ENCODE measurements at places on chromosomes 12 and 14.
A peak's percentile ranks its signal among the peaks of the same experiment; 100 is the strongest.

DNA sequence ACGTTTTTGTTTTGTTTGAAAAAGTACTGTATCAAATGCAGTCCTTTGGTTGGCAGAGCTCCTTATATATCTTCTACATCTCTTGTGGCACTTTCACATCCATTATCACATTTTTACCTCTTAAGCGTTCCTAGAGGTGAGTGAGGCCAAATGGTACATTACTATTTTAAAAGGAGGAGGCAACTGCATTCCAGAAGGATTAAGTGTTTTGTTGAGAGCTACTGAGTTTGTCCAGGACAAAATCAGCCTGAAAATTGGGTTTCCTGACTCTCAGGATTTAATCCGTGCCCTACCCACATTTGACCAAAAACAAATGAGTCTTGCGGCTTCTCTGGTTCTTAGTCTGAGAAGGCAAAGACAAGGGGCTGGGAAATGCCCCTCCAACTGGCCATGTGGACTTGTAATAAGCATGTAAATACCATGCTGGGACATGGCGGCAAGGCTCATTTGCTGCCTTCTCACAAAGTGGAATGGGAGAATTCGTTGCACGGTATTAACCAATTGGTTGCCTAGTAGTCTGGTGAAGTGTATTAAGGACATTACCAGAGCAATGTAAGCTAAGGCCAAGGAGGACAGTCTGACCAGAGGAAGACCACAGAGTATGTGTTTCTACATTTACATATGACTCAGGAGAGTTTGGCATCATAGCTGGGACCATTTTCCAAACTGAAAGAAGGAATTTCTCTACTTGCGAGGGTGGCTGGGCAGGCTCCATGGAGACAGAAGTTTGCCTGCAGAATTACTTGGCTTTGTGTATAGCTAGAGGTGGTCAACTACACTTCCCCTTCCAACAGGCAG lies 175.8 kb upstream of the PLXNC1 start:
- peak; percentile 82 for DNase-seq

DNA sequence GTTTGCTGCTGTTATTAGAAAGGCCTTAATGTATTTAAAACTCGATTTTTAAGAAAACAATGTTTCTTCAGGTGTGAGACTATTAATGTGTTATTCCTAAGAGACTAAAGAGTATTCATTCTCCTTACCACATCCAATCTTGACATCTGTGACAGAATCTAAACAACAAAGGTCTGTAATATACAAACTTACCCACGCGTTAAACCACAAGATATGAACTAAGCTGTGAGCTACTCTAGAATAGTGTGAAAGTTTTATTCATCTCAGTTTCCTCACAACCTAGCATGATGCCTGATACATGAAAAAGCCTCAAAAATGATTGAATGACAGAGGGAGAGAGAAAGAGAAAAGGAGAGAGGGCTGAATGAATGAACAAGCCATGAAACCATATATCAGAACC lies 117.3 kb upstream of the COCH start:
- DNase-seq, result no peak

- no peak for DNase-seq
Observed at GRCh38 chr12:58917699-58918468, 2.4 kb downstream of the LRIG3 start.

GRCh38 chr12:129564768-129565167 lies 339.1 kb downstream of the TMEM132D start:
- DNase-seq, result no peak

- DNase-seq, result no peak
Observed at GRCh38 chr12:91105807-91106206, 5.5 kb downstream of the LUM start.

DNA sequence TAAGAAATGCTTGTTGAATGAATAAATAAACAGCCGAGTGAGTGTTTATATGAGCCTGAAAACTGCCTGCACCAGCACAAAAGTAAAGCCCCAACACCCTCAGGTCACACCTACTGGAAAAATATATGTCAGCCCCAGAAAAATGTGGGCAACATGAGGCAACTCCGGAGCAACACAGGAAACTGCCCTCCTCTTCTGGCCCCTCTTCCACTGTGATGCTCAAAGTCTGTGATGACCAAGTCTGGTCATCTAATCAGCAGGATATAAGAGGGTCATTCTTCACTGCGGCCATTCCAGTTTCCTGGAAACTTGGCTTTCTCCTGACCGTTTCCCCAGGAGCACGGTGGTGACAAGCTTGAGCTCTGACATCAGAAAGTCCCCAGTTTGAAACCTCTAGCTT lies 159.6 kb upstream of the PZP start:
- no peak for DNase-seq

- DNase-seq, result peak; percentile 92
Observed at GRCh38 chr12:124829008-124829707, 34.5 kb downstream of the SCARB1 start.

DNA sequence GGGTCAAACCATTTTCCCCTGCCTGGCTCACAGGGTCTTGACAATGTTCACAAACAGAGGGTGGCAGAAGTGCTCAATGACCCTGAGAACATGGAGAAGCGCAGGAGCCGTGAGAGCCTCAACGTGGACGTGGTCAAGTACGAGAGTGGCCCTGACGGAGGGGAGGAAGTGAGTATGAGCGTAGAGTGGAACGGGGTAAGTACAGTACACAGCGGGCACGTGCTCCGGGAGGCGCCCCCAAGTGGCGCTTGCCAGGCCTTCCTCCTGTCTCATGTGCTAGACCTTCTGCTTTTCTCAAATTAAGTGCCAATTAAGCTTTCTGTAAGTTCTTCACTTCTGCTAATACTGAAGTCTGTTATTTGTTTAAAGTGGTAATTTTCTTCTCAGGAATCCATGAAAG lies 35.9 kb downstream of the XRCC3 start:
- DNase-seq, result peak; percentile 42

GRCh38 chr14:80946187-80946586 lies 4.6 kb upstream of the CEP128 start:
- no peak for DNase-seq

GRCh38 chr14:100846309-100846859 lies 20.5 kb downstream of the MEG3 start:
- no peak for DNase-seq

DNA sequence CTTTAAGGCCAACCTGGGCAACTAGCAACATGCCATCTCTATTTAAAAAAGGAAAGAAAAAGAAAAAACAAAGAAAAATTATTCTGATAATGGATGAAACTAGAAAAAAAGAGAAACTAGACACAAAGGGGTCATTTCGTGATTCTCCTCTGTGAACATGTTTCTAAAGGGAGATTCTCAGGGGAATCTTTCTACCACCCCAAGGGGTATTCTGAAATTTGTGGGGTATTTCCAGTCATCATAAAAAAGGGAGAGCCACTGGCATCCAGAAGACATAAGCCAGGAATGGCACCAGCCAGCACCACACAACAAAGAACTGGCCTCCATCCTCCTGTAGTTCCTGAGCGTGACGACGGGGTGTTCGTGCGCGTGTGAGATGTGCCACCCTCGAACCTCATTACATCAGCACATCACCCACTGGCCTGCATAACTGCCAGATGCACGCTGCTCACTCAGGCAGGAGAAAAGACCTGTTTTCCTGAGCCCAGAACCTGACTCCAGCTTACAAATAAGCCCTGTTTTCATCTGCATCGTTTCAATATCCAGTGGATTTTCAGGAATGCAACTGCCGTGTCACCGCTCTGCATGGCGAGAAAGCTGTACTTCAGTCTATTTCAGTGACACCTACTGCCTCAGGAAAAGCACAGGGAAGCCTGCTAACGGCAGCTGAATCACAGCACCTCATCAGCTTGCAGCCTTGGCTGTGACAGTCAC lies 23.9 kb downstream of the STX2 start:
- no peak for DNase-seq

GRCh38 chr14:29454026-29454693 lies 473.5 kb downstream of the PRKD1 start:
- DNase-seq, result peak; percentile 42

DNA sequence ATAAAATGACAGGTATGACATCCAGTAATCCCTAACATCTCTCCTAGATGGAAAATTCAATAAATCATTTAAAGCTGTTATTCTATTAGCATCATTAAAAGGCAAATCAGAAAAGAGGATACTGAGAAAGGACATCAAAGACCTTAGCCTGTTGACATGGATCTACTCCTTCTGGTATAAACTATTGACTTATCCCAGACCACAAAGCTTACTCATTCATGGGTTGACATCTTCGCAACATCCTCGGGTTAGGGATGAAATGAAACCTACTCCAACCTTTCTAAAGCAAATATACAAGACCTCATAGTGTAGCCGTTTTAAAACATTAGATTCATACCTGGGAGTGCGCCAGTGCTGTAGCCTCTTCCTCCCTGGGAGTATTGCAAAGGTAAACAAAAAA lies 191.5 kb upstream of the BTG1 start:
- DNase-seq, result no peak

GRCh38 chr12:4135919-4136605 lies 137.5 kb upstream of the CCND2 start:
- no peak for DNase-seq

DNA sequence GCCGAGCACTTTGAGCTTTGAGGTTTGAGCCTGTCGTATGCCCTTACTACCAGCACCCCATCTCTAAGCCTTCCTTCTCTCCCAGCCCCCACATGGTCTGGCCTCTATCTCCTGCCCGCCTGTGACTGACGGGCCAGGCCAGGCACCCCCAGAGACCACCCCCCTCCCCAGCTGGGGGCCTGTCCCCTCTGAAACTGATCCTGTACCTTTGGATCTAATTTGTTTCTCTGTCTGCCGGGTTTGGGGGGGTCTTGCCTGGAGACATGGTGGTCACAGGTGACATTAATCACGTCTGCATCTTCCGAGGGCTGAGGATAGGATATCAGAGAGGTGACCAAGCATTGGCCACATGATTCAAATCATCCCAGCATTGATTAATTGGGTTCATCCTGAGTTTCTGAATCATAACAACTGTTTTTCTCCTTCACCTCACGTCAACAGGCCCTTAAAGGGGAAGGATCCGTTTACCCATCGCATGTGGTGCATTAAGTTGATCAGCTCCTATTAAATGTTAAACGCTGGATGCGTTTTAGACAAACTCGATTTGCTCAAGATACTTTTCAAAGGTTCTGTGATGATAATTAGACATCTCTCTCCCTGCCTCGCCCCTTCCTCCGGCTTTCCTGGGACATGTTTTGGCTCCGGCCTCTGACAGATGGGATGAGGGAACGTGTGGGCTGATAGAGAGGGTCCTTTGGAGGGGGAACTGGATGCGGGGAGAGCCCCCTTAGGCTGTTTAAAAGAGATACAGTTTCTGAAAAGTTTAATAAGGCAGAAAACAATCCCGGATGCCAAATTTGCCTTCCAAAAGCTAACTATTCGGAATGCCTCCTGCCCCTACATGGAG lies 63.3 kb upstream of the TBX3 start:
- DNase-seq, result no peak

GRCh38 chr12:129938089-129938488 lies 34.3 kb upstream of the TMEM132D start:
- DNase-seq, result no peak

- no peak for DNase-seq
Observed at GRCh38 chr12:60849723-60850122, 1253.9 kb downstream of the SLC16A7 start.

Measured in cardiac fibroblast (primary cell).